ENCODE measurements at places on chromosomes 4 and X.

- H3K4me3 ChIP-seq = no peak overlapping the region
- no peak for DNase-seq
- no peaks in the 10 kb centered on the region for H3K4me1 ChIP-seq
- no peaks in the 10 kb centered on the region for H3K27me3 ChIP-seq
- no peaks in the 10 kb centered on the region for H3K36me3 ChIP-seq
These were observed 169.0 kb downstream of the BEND2 start for GRCh38 chrX:18051690-18052089.

GRCh38 chrX:53056292-53056691 is 7.7 kb downstream of the GPR173 start:
- H3K27me3 ChIP-seq = no peaks in the 10 kb centered on the region
- H3K27ac ChIP-seq = no peak overlapping the region
- no peaks in the 10 kb centered on the region for H3K4me1 ChIP-seq
- no peak for DNase-seq
- no peaks in the 10 kb centered on the region for H3K36me3 ChIP-seq
- H3K4me3 ChIP-seq = no peak overlapping the region

DNA sequence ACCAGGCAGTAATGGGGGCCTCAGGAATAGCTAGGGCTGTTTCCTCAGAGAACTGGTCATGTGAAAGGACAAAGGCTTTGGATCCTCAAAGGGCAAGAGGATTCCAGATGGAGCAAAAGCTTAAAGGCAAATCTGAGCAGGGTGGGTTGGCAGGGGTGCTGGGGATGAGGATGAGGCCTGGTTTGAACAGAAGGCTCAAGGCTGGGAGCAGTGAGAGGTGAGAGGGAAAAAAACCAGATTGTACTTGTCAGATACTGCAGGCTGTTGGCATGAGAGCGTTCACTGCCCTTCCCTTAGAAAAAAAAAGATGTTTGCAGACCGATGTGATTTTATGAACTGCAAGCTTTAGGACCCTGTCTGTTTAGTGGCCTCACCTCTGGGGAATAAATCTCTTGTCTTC is 75.3 kb upstream of the PLAC1 start:
- H3K27ac ChIP-seq = no peak overlapping the region
- no peak for DNase-seq
- no peaks in the 10 kb centered on the region for H3K27me3 ChIP-seq
- H3K36me3 ChIP-seq = no peaks in the 10 kb centered on the region
- H3K4me3 ChIP-seq = no peak overlapping the region
- no peaks in the 10 kb centered on the region for H3K4me1 ChIP-seq

DNA sequence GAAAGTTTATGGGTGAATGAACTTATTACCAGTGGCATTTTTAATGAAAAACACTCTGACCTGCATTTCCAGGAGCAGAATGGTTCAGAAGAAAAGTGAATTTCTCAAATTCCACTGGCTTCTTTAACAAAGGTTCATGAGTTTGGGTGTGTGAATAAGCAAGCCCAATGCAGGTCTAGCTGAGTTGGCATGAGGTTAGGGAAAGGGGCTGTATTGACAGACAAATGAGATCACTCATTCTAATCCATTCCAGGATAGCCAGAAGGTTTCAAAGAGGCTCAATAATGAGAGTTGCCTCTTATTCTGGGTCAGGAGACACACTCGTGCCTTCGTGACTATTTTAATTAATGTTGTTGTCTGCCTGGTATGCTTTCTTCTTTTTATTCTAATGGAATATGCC is 43.7 kb upstream of the NPY2R start:
- H3K36me3 ChIP-seq = no peaks in the 10 kb centered on the region
- H3K27me3 ChIP-seq = no peaks in the 10 kb centered on the region
- no peak for DNase-seq
- H3K4me1 ChIP-seq = no peaks in the 10 kb centered on the region

GRCh38 chr4:67080046-67080557 is 465.2 kb downstream of the CENPC start:
- H3K27me3 ChIP-seq = no peaks in the 10 kb centered on the region
- H3K27ac ChIP-seq = no peak overlapping the region
- DNase-seq = no peak

GRCh38 chr4:84958434-84958833 is 8.1 kb downstream of the WDFY3 start:
- no peak for DNase-seq
- H3K4me1 ChIP-seq = no peaks in the 10 kb centered on the region
- no peaks in the 10 kb centered on the region for H3K36me3 ChIP-seq
- H3K27ac ChIP-seq = no peak overlapping the region

DNA sequence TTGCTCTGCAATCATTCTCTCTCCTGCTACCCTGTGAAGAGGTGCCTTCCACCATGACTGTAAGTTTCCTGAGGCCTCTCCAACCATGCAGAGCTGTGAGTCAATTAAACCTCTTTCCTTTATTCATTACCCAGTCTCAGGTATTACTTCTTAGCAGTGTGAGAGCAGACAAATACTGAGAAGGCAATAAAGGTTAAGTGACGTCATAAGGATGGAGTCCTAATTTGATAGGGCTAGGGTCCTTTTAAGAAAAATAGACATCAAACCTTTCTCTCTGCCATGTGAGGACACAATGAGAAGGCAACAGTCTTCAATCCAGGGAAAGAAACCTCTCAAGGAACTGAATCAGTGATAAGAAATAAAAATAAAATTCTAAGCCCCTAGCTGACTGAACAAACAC is 1262.7 kb downstream of the FAM133A start:
- H3K27ac ChIP-seq = no peak overlapping the region
- H3K36me3 ChIP-seq = no peaks in the 10 kb centered on the region
- no peaks in the 10 kb centered on the region for H3K4me1 ChIP-seq
- H3K27me3 ChIP-seq = no peaks in the 10 kb centered on the region

DNA sequence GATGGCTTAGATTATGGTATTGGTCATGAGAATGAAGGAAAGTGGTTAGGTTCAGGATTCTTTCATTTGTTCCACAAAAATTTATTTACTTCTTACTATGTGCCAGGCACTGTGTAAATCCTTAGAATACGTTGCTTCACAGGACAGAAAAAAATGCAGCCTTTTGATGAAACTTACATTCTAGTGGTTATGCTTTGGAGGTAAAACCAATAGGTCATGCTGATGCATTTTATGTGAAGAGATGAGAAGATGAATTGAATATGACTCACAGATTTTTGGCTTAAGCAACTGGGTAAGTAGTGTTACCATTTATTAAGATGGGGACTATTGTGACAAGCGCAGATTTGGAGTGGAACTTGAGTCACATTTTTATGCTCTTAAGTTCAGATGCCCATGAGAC is 165.3 kb downstream of the GLRA2 start:
- no peaks in the 10 kb centered on the region for H3K27me3 ChIP-seq
- no peak overlapping the region for H3K27ac ChIP-seq
- no peaks in the 10 kb centered on the region for H3K4me1 ChIP-seq
- no peaks in the 10 kb centered on the region for H3K36me3 ChIP-seq
- DNase-seq = no peak

DNA sequence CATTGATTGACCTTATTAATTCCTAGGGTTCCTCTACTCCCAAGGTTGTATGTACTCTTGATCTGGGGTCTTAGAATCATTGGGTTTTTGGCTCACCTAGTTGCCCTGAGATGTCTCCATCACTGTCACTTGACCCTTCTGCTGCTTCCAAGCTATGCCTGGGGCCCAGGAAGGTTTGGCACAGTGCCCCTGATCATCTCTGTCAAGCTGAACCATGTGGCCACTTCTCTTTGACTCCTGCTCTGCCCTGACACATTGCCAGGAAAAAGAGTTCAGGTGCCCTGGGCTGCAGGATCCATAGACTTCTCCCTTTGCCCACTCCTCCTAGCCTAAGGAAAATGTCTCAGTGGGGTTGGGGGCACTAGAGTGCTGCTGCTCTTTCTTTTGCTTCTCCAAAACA is 3.9 kb upstream of the CHST7 start:
- H3K36me3 ChIP-seq = peaks cover 6% of the 10 kb centered on the region
- no peak overlapping the region for H3K4me3 ChIP-seq
- H3K4me1 ChIP-seq = peaks cover 19% of the 10 kb centered on the region
- no peaks in the 10 kb centered on the region for H3K27me3 ChIP-seq

DNA sequence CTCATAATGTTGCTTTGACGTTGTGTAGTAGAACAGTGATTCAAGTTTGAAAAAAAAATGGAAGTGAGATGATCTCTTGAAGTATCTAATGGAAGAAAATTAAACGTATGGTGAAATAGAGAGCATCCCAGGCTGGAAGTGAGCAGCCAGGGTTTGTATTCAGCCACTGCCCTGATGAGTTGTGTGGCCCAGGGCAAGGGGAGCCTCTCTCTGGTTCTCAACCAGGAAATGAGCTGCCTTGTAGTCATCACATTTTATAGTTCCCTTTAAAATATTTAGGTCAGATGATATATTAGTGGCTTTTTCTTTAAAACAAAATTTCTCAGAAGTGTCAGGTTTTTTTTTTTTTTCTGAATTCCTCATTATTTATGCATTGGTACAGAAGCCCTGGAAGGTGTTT is 150.3 kb downstream of the GPAT3 start:
- H3K27ac ChIP-seq = no peak overlapping the region
- H3K27me3 ChIP-seq = peaks cover 15% of the 10 kb centered on the region
- H3K36me3 ChIP-seq = no peaks in the 10 kb centered on the region
- DNase-seq = no peak

- no peaks in the 10 kb centered on the region for H3K4me1 ChIP-seq
- no peak for DNase-seq
- peaks cover 1% of the 10 kb centered on the region for H3K36me3 ChIP-seq
- no peak overlapping the region for H3K27ac ChIP-seq
- H3K4me3 ChIP-seq = no peak overlapping the region
These were observed 195.9 kb upstream of the LDB2 start for GRCh38 chr4:17094159-17094875.

DNA sequence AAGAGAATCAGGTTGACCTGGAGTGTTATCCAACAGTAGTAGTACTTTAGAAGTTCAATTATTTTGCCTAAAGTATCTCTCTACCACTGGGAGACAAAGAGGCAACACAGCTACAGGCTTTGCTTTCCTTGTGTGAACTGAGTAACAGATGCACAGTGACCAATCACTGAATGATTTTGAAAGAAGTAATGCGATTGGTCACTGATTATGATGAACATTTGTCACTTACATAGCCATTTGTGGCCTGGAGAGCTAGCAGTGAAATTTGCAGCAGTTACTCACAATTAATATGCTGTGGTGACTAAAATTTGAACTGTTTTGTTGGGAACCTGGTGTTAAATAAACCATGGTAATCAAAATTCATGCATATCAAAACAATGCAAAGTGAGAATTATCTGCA is 508.7 kb upstream of the DIPK2B start:
- peaks cover 1% of the 10 kb centered on the region for H3K36me3 ChIP-seq
- no peak for DNase-seq
- no peaks in the 10 kb centered on the region for H3K27me3 ChIP-seq
- H3K4me3 ChIP-seq = no peak overlapping the region
- peaks cover 17% of the 10 kb centered on the region for H3K4me1 ChIP-seq
- H3K27ac ChIP-seq = peak overlapping the region; percentile 16

GRCh38 chr4:139815778-139816601 is 150.4 kb downstream of the MGST2 start:
- no peaks in the 10 kb centered on the region for H3K36me3 ChIP-seq
- H3K27me3 ChIP-seq = peaks cover 10% of the 10 kb centered on the region
- no peak overlapping the region for H3K27ac ChIP-seq
- DNase-seq = no peak

GRCh38 chrX:42098900-42099299 is 175.5 kb upstream of the CASK start:
- no peaks in the 10 kb centered on the region for H3K27me3 ChIP-seq
- H3K36me3 ChIP-seq = peaks cover 1% of the 10 kb centered on the region
- H3K4me3 ChIP-seq = no peak overlapping the region
- H3K4me1 ChIP-seq = peaks cover 7% of the 10 kb centered on the region

GRCh38 chrX:77009691-77010090 is 437.5 kb upstream of the FGF16 start:
- no peak for DNase-seq
- no peaks in the 10 kb centered on the region for H3K4me1 ChIP-seq
- no peak overlapping the region for H3K4me3 ChIP-seq

GRCh38 chr4:56727150-56727549 is 46.1 kb upstream of the HOPX start:
- H3K27me3 ChIP-seq = no peaks in the 10 kb centered on the region
- DNase-seq = no peak
- H3K36me3 ChIP-seq = no peaks in the 10 kb centered on the region
- H3K27ac ChIP-seq = no peak overlapping the region
- H3K4me3 ChIP-seq = no peak overlapping the region

DNA sequence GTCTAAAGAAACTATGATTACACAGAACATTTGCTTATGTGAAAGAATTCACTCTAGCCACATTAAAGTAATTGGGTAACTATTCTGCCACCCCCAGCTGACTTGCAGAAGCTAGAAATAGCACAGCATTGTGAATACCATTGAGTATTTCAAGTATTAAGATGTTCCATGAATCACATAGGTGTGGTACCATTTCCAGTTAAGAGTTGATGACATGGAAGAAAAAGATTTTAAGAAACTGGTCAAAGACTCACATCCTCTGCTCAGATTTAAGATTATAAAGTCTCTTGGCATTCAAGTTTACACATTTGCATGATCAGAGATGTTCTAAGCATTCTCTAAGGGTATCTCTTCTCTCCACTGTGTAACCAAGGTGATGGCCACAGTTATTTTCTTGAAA is 287.5 kb downstream of the CAMK2D start:
- H3K27me3 ChIP-seq = no peaks in the 10 kb centered on the region
- H3K4me3 ChIP-seq = no peak overlapping the region
- DNase-seq = no peak
- peaks cover 9% of the 10 kb centered on the region for H3K36me3 ChIP-seq
- peaks cover 6% of the 10 kb centered on the region for H3K4me1 ChIP-seq

DNA sequence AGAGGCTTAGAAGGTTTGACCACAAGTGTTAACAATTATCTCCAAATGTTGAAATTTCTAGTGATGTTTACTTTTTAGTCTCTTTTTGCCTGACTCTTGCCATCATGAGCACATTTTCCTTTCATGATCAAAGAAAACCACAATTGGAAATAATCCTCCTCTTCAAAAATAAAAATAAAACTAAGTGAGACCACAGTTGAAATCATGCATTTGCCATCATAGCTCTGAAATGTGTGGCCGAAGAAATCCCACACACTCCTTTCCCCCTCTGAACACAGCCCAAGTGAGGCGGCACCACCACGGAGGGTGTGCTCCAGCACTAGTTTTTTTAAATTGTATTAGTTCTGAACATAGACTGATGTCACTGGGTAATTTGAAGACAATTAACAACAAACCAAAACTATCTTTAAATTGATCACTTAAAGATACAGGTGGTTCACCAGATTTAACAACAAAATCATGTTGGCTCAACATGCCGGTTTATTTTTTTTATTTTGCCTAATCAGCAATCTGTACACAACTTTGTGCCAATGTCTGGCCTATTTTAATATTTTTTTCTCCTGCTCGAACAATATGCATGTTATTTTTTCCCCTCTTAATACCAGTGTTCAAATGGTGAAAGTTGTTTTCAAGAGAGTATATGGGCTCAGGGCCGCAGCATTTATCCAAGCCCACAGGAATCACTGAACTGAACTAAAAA is 17.6 kb downstream of the APBB2 start:
- H3K4me1 ChIP-seq = no peaks in the 10 kb centered on the region
- no peaks in the 10 kb centered on the region for H3K36me3 ChIP-seq
- no peak for DNase-seq
- no peak overlapping the region for H3K27ac ChIP-seq
- no peak overlapping the region for H3K4me3 ChIP-seq

Data from central memory CD8-positive, alpha-beta T cell (primary cell).